ENCODE measurements at places on chromosomes 5 and 9.

GRCh38 chr9:115385383-115386122 is 267.6 kb upstream of the TNC start:
- DNase-seq = no peak

GRCh38 chr5:143796753-143797152 is 15.2 kb upstream of the HMHB1 start:
- no peak for DNase-seq

DNA sequence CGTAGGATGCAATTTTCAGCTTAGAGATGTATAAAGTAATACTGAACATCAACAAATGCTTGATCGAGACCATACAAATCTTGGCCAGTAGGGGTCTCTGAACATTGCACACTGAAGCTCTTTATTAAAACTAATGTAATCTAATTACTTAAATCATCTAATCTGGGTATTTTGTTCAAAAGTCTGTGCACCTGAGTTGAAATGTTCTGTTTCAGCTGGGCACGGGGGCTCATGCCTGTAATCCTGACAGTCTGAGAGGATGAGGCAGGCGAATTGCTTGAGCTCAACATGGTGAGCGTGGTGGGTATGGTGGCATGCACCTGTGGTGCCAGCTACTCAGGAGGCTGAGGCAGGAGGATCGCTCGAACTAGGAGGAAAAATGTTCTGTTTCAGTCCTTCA is 41.0 kb downstream of the ESM1 start:
- no peak for DNase-seq

DNA sequence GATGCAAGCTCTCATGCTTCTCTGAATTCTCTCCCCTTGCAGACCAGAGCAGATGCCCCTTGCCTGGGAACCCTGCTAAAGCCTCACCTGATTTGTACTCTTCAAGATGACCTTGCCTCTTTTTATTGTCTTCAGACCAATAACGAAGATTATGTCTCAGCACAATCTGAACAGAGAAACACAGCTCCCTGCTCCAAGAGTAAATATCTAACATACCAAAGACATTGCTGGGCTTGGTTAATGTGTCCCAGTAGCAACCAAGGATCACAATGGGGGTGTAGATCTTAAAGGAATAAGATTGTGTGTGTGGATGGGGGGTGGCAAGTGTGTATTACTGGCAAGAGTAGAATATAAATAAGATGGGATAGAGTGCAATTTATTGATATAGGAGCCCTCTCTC is 67.6 kb upstream of the LHFPL2 start:
- DNase-seq = no peak

All from NCI-H2081 treated with DMSO at 0.1 percent for 48 hours (cell line).